ENCODE measurements at places on chromosomes 1 and 21. TPM values are rescaled to one million over a fixed set of nuclear protein-coding genes. Genes with fewer than 3 reads are reported as not detected.

- DNase-seq, result no peak
Observed at GRCh38 chr1:170664093-170664827, at the start of gene PRRX1. Gene PRRX1 (plus strand): TSS chr1:170664131. CDS start chr1:170664219, 88 bp downstream.

DNA sequence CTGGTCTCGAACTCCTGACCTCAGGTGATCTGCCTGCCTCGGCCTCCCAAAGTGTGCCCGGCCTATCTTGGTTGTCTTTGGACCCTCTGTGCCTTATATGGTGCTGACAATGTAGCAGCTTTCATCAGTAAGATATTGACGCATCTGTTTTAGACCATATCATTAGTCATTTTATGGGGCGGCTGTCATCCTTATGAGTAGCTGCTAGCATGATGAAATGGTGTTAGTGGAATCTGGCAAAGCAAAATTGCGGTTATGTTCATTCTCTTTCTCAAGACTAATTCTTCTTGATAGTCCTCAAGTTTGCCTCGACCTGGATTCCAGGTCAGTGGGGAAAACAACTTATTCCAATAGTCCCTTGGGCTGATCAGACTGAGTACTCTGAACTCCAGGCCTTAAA is 199.9 kb downstream of the PRDM2 start:
- DNase-seq, result no peak

DNA sequence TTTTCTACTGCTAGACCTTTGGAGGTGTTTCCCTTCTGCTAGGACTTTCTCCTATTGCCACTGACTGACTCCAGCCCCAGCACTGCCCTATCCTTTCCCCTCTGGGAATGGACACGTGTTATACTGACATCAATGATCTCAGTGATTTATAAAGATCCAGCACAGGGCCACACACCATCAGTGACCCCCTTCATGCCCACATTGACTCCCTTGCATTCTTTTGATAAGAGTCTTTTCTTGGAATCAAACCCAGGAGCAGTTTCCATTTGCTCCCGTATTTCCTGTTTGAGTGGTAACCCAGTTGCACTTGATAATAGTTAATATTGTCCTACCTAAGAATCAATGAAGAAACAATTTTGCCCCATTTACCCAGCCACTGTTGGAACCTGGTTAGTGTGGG is 501.0 kb upstream of the USP24 start:
- no peak for DNase-seq

GRCh38 chr21:41559658-41560631 is 52.0 kb upstream of the TMPRSS2 start:
- DNase-seq, result no peak

DNA sequence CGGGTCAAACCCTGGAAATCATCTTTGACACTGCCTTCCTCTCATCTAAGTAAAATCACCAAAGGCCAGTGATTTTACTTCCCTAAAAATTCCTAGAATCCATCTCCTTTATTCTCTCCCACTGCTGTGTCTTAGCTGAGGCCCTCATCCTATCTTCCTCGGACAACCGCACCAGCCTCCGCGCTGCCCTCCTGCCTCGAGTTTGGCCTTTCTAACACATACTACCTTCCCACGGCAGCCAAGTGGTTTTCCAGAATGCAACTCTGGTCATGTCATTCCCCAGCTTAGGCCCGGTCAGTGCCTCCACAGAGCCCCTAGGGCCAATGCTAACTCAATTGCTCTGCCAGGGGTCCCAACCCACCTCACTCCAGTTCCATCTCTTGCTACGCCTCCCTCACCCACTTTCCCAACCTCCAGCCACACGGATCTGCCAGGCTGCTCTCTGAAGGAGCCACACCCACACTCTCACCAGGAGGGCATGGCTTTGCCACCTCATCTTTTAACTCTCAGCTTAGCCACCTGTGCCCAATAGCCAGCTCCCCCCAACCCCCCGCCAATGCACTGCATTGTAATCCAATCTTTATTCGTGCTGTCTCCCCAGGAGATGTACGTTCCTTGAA is 6.8 kb downstream of the TMEM9 start:
- no peak for DNase-seq

- no peak for DNase-seq
Observed at GRCh38 chr1:27383039-27383605, at the start of gene CD164L2. Gene CD164L2 (minus strand): TSS chr1:27383333. CDS start chr1:27383239, 94 bp downstream.

Gene MX1
- total RNA-seq, result 13.4 TPM

All from breast epithelium (tissue), 4 donors.